Central memory CD4-positive, alpha-beta T cell (primary cell): ENCODE measurements at places on chromosomes 12 and 14.

DNA sequence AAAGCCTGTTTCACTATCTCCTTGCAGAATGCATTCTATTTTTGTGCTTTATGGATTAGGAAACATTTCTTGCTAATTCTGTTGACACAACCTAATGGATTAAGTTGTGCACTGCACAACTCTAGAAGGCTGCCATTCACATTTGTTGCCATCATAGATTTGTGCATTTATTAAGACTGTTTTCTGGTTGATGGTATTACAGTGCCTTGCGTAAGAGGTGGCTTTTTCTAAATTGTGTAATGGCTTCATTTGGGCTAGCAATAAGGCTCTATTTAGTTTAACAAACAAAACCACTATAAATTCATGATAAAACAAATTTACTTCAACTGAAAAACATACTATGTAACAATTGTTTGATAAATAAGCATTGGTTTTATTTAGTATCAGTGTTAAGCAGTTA, 175.9 kb downstream of the TRHDE start:
- DNase-seq = no peak

- no peak for DNase-seq
Measured at GRCh38 chr14:104293851-104294627, 155.7 kb downstream of the KIF26A start.

- DNase-seq = no peak
Measured at GRCh38 chr12:16389594-16389993, 42.1 kb downstream of the MGST1 start.

- DNase-seq = peak; percentile 54
Measured at GRCh38 chr12:52243856-52244614, 11.0 kb downstream of the KRT7 start.

DNA sequence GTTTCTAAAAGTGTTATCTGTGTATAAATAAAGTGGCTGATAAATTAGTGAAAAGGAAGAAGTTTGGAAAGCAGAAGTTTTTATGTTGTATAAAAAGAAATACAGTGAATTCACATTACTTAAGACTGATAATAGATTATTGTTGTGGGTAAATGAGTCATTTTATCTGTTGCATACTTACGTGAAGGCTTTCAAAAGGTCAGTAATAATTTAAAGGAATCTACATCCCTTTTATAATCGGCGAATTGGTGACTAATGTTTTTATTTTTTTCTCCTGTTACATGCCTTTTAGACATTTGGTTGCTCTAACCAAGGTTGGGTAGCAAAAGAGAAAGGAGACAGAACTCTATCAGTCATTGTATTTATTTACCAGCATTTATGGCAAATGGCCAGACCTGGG, 155.9 kb downstream of the SLC41A2 start:
- no peak for DNase-seq

GRCh38 chr12:12380949-12381593, 24.2 kb downstream of the BORCS5 start:
- no peak for DNase-seq

GRCh38 chr12:66514581-66514980, 164.3 kb downstream of the GRIP1 start:
- no peak for DNase-seq

- DNase-seq = no peak
Measured at GRCh38 chr12:20150835-20151422, 217.4 kb upstream of the PDE3A start.

GRCh38 chr14:88310449-88310848, 12.6 kb downstream of the KCNK10 start:
- no peak for DNase-seq

DNA sequence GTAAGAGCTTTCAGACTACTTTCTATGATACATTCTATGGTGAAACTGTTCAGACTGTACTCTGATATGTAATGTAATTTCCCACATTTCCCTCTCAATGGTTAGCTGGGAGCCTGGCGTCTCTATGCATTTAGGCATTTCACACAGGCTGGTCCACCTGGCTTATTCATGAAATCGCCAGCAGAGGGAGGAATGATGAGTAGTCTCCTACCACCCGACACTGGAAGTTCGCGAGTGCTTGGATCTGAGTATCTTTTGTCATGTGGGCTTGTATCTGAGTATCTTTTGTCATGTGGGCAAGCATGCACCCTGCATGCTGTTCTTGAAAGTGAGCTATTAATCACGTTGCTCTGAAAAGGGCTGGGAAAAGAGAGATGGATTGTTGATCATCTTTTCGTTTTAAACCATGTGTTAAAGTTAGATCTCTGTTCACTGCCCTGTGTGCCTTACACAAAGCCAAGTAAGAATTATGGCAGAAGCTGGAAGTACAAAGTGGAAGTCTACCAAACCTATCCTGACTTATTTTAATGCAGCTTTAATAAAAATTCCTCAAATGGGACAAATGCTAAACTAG, 235.0 kb downstream of the ATP23 start:
- DNase-seq = no peak

DNA sequence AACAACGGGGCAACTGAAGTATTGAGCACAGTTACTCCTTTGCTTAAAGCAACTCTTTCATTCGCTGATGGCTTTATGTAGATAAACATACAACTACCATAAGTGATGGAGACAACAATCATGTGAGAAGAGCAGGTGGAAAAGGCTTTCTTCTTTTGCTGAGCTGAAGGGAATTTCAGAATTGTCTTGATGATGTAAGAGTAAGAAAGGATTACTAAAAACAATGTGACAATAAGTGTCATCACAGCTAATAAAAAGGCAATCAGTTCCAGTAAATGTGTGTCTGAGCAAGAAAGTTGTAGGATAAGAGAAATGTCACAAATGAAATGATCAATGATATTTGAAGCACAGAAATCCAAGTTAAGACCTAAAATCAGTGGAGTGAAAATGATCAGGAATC, 647 bp downstream of the OR6C70 start:
- no peak for DNase-seq

DNA sequence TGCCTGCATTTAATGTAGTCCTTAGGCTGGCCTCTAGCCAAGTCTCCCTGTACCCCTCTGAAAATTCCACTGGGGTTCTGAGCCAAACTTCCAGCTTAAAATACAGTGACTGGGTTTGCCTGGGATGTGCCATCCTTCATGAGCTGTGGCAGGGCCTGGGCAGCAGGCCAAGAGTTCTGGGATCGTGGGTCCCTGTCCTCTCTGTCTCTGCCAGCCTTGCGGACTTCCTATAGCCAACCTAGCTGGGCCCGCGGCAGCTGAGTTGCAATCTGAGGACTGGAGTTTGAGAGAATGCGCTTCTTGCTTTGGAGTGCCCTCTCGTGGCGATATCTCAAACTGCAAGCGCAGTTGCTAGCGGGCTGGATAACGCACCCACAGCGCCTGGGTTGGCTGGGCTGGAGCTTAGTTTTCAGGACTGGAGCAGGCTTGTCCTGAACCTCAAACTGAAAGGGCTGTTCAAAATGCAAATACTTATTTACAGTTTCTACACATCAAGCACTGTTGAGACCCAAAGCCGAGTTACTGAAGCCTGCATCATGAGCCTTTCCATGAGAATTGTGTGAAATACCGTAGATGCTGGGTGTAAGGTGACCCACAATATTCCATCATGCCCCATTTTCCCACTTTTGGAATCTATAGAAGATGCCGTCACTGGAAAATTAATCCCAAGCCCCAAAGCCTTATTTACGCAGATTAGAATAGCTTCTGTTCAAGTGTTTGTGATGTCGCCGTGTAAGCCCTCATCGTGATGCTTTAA, 7.3 kb upstream of the IFI27L2 start:
- DNase-seq = peak; percentile 70

GRCh38 chr12:100539202-100539601, 34.3 kb upstream of the GAS2L3 start:
- no peak for DNase-seq

GRCh38 chr12:56602239-56602638, 27.9 kb downstream of the BAZ2A start:
- DNase-seq = no peak

DNA sequence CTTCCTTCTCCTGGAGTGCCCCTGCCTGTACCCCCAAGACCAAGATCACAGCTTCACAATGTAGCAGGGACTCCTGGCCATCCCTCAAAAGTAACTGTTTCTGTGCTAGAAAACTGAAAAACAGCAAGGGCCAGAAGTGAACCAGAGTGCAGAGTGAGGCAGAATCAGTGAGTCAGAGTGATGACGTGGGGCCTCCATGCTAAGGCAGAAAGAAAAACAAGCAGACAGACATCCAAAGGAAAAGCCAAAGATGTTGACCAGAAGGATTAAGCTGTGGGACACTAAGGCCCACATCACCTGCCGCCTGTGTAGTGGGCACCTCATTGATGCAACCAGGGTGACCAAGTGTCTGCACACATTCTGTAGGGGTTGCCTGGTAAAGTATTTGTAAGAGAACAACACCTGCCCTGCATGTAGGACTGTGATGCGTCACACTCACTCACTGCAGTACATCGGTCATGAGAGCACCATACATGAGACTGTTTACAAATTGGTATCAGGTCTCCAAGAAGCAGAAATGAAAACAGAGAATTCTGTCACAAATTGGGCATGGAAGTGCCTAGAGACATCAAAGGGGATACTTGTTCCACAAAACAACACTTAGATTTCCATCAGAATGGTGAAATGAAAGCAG, 51.2 kb downstream of the ARMH4 start:
- DNase-seq = no peak

DNA sequence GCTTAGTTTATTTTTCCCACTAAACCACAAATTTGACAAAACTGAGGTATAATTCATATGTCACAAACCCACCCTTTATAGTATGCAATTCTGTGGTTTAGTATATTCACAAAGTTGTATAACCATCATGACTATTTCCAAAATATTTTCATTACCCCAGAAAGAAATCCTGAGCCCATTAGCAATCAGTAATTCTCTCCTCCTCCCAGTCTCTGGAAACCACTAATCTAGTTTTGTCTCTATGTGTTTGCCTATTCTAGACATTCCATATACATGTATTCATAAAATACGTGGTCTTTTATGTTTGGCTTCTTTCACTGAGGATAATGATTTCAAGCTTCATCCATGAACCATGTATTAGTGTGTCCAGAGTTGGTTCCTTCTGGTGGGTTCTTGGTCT, 267.6 kb downstream of the AEBP2 start:
- no peak for DNase-seq

DNA sequence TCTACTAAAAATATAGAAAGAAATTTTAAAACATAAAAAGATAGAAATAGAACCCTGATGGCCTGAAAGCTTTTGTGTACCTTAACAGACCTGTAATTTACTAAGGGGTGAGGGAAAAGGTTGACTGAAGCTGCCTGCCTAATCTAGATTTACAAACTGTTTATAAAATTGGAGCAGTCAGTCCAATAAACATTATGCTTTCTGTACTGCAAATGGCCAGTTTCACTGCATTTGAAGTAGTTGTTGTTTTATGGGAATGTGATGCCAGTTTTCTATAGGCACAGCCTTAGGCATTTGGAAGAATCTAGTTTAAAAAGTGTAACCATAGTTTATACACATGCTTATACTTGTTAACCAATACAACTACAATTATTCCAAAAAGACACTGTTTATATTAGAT, 19.1 kb downstream of the SIX1 start:
- no peak for DNase-seq

DNA sequence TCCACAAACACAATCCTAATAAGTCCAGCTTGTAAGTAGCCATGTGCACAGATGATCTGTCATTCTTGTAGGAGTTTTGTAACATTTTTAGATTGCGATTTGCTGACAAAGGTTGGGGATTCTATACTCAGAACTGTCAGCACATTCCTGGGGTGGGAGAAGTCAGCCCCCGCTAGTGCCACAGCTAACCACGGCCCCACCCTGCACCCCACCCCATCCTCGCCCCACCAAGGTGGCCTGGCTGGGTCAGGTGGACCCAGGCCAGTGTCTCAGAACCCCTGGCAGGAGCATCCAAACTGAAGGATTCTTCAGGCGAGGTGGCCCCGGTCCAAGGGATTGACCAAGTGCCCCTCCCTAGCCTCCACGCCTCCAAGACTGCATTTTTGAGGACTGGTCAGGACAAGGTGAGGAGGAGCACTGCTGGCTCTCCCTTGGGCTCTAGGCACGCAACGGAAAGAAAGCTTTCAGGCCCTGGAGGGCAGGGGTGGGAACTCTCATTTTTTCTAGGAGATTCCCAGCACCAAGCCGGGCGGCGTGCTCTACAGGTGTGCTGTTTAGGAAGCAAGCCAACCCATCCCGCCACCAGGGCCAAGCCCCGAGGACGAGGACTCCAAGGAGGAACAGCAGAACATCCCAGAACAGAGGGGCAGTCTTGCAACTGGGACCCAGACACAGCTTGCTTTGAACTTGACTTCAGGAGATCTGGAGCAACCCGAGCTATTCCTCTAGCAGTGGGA, 172.8 kb downstream of the BCL11B start:
- no peak for DNase-seq

DNA sequence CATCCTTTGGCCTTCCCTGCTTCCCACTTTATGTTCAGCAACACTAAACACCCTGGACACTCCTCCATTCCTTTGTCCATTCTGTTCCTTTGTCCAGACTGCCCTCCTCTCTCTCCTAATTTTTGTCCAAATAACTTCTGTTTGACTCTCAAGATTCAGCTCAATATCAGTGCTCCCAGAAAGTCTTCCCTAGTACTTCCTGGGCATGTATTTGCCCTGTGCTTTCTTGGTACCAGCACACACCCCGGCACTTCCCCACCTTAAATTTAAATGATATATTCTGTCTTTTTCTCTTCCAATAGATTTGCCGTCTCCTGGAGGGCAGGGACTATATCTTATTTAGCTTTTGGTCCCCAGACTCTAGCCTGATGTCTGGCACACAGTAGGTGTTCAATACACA, 6.5 kb upstream of the APOLD1 start:
- no peak for DNase-seq

GRCh38 chr12:13119826-13120225, 16.4 kb upstream of the GSG1 start:
- DNase-seq = no peak

DNA sequence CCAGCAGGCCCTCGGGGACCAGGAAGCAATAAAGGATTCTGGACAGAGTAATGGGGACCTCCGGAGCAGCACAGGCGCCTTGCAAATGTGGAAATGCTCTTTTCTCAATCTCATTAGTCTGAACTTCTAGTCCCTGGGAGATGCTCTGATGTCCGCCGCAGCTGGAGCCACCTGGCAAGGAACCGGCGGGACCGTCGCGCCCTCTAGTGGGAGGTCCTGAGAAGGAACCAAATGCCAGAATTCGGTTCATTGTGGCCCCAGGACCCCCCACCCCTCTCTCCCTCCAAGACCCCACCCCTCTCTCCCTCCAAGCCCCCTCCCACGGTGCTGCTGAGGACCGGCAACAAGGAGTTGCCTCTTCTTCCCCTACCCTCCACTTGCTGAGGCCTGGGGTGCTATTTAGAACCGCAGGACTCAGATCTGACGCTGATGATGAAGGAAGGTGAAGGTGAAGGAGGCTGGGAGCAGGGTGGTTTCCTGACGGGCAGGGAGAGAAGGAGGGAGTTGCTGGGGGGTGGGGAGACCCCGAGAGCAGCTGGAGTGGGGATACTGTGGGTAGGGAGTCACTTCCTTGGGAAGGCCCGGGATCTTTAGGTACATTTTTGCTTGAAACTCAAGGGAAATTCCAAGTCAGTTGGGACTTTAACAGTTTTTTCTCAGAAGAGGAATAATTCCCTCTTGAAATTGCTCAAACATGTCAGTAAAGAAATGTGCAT, 42.5 kb downstream of the SMIM41 start:
- peak; percentile 34 for DNase-seq
